ENCODE measurements at places on chromosomes 12 and 14.

GRCh38 chr12:131943389-131943788, 6.4 kb upstream of the EP400 start:
- no peak for DNase-seq

DNA sequence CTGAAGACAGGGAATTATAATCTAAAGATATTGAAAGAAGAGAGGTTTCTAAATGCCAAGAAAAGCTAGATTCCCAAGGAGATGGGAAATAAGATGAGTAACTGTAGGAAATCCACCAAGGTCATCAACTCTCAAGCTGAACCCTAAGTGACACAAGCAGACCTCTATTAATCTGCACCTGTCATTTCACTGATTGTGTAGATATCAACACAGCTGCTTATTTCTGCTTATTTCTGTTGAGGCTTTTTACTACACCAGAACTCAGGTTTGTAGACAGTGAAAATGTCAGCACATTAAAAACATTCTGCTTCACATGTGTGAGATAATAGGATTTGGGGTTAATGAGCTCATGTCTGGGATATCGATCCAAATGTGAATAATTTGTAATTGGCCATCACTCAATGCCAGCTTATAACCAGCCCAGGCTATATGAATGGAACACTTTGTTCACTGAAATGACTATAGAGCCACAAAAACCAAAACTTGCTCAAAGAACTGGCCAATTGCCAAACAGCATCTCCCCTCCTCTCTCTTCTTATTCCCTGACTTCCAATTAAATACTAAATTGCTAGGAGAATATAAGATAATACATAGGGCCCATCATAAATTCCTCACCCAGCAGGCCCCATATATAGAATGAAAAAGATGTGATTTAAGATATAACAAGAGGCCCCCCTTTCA, 188.7 kb upstream of the ARID2 start:
- no peak for DNase-seq

DNA sequence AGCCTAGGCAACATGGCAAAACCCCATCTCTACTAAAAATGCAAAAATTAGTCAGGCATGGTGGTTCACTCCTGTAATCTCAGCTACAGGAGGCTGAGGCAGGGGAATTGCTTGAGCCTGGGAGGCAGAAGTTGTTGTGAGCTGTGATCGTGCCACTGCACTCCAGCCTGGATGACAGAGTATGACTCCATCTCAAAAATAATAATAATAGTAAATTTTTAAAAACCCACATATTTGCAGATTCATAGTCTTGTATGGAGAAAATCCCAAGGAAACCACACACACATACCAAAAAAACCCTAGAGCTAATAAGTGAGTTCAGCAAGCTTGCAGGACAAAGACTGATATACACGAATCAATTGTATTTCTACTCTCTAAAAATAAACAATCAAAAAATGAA, 19.0 kb upstream of the MTHFD1 start:
- no peak for DNase-seq

DNA sequence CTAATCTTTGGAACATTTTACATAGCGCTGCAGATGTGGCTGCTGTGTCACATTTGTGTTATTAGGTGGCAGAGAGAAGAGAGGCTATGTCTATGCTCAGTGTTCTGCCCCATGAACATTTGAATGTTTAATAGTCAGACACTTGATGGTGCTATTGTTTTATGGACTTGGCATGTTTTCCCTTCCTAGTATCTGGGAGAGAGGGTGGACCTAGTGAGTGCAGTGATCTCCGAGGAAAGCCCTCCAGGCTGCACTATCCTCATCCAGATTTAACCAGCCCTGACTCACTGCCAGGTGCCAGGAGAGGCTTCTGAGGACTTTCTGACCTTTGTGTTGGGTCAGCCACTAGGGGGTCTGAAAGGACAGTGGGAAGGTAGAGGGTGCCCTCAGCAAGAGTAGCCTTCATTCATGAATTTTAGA, 24.3 kb downstream of the ZFC3H1 start:
- no peak for DNase-seq

GRCh38 chr12:39902821-39903220, 203.1 kb downstream of the SLC2A13 start:
- DNase-seq, result no peak

DNA sequence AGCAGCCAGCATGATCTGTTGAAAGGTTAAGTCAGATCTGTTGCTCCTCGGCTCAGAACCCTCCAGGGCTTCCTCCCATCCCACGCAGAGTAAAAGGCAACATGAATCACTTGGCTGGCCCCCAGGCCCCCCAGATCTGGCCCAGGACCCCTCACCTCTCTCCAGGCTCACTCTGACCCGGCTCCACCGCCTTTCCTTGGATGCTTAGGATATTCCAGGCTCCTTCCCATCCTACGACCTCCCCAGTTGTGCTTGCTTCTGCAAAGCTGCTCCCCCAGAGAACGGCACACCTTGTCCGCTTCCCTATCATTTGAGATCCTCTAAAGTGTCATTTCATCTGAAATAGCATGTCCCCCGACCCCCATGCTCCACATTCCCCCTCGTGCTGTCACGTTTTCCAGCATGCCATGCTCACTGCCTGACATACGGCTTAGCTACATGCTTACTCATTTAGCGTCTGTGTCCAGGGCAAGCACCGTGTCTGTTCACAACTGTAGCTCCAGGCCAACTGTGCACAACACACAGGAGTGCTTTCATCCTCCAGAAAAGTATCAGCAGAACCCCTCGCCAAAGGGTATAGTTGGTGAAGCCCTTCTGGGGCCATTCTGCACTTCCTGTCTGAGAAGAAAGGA, 33.6 kb upstream of the BDKRB2 start:
- DNase-seq, result no peak

DNA sequence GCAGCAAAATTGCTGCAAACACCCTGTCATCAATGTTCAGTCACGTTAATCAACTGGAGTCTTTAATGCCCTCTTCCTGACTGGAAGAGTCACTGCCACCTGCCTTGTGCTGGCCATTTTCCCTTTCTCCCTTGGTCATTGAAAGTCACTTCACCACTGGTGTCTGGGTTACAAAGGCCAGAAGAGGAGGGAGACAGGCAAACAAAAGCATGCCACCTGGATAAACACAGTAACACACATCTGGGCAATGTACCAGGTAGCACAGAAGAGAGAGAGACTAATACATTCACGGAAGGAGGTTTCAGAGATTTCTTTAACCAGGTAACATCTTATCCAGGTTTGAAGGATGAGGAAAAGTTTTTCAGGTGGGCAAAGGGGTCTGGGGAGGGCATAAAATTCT, 32.7 kb downstream of the GPHB5 start:
- DNase-seq, result no peak

DNA sequence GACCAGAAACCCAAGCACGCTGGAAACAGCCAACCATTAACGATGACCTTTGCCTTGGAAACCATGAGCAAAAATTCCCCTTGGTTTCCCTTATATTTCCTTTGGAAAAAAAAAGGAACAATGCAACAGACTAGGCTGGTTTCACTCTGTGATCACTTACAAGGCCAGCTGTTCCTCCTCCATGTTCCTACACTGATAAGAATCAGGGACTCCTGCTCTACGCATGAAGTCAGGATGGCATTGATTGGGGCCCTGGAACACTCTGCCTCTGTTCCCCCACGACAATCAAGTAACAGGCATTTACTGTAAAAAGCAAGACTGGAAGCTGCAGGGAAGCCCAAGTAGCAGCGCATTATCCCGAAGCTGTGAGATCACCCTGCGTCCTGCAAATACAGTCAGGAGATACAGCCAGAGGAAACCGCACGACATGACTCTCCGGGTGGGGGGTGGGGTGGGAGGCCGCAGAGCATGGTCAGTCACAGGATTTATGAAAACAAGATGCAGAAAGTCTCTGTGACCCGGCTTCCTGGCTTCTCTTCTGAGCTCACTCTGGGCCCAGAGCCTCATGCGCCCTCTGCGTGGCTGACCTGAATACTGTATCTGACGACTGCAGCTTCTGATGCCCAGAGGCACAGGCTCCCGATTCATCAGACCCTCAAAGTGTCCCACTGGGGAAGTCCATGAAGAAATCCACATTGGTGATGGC, 31.1 kb downstream of the SSH1 start:
- no peak for DNase-seq
